COLO829 (cell line): ENCODE measurements at places on chromosomes 11 and 22.

DNA sequence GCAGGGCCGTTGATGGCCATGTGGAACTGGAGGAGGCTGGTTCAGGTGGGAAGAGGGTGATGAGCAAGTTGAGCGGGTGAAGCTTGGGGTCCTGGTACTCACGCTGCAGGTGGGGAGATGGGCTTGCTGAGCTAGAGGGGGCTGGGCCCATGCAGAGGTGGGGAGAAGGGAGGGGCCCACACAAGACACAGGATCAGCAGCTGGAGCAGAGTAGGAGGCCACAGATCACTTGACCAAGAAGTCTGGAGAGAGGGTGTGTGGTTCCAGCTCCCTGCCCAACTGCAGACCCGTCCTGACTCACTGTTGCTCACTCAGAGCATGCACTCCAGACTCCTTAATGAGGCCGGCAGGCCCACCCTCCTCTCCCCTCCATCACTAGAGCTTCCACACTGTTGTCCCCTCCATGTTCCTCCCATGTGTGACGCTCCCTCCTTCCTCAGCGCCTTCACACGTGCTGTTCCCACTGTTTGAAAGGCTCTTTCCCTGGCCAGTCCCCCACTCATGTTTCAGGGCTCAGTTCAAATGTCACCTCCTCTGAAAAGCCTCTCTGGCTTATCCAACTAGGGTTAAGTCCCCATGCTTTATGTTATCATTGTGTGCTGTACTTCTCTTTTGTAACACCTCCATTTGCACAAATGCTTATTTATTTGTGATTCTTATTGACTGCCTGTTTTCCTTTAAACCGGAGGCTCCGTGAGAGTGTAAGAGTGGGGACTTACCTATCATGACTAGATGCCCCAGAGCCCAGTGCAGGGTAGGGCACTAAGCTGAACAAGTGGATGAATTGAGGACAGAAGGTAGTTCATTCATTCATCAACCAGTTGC, 2.3 kb downstream of the CCDC86 start:
- no peak for DNase-seq

- no peak for DNase-seq
Observed at GRCh38 chr11:56706486-56706885, 7.6 kb downstream of the OR9G1 start.

GRCh38 chr22:40193429-40194421, 16.0 kb downstream of the TNRC6B start:
- no peak for DNase-seq

GRCh38 chr11:2549491-2549875, 104.7 kb downstream of the KCNQ1 start:
- DNase-seq = no peak

- no peak for DNase-seq
Observed at GRCh38 chr11:68798221-68798813, 43.4 kb downstream of the CPT1A start.

DNA sequence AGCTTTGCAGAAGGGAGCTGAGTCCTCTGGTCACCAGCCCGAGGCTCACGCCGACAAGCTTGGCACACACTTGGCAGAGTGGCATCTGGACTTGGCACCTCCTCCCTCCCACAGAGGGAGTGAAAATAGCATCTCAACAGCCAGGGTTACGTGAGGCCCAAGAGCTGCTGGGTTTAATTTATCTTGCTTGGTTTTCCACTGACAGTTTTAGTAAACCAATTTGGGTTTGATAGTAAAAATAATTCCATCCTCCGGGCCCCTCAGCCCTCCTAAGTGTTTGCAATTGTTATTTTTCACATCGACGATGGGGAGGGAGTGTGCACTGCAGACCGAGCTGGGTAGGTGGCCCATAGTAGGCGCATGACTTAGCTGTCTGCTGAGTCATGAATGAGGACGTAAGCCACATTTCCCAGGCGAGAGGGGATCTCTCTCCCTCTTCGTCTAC, 107.6 kb upstream of the ASPHD2 start:
- no peak for DNase-seq

DNA sequence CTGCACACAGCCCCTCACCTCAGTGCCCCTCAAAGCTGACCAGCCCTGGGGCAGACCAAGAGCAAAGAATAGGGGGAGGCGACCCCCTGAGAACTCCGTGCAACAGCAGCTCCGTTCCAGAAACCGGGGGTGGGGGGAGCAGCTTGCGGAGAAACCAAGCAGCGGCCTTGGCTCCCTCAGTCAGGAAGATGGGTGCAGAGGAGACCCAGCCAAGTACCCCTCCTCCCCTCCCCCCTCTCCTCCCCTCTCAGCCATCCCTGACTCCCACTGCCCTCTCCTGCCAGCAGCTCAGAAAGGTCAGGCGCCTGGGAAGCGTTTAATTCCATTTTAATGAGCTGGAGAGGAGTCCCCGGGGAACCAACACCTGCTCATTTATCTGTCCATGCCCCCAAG, 78.9 kb downstream of the PDE2A start:
- DNase-seq = no peak

DNA sequence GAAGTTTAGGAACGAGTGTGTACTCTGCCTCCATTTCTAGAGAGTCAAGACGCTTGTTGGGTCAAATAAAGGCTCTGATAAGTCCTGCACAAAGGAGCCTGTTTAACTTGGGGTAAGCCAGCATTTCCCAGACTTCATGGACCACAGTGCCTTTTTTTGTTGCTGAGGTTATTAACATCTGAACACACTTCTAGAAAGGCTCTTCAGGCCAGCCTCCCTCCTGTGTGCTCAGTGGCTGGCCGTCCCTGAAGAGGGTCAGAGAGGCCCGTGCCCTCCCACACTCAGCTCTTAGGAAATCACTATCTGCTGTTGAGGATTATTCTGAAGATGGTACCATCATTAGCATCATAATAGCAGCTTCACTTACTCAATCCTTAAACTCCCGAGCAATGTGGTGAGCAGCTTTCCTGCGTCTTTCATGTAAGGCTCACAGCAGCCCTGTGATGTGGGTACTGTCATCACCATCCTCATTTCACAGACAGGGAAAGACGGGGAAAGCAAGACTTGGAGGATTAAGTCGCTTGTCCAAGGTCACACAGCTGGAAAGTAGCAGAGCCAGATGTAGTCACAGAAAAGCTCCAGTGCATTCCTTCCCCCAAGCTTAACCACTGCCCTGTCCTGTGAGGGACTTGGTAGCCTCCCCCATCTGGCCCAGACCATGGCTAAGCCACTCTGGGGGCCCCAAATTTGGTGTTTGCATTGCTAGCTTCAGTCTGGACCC, 71.3 kb downstream of the TSPAN18 start:
- DNase-seq = no peak

DNA sequence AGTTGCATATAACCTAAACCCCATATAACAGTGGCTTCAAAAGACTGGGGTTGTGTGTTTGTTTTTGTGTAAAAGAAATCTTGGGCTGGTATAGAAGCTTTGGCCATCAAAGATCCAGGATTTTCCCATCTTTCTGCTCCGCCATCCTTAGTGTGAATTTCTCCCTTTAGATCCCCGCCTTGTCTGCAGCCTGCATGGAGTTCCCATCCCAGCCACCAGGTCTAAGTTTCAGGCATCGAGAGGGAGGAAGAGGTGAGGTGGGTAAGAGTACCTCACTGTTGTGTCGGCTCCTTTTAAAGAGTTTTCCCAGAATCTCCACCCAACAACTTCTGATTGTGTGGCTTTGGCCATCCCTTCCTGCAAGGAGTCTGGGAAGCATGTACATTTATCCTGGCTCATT, 195.5 kb upstream of the SORL1-AS1 start:
- DNase-seq = no peak

DNA sequence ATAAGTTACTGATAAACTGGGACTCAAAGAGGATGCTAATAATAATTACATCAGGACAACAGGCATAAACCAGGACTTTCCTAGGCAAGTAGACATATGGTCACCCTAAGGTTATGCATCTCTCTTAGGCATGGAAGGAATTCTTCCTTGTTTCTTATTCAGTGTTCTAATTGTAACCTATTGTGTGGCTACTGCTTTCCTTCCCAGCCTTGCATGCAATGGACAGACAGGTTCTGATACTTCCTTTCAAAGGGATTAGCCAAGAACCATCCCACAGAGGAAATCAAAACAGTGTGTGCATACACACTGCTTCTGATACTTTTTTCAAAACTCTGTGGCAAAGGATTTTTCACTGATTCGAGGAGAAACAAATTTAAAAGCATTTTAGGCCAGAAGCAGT, 48.3 kb downstream of the RRAS2 start:
- DNase-seq = no peak

GRCh38 chr11:126497581-126498122, 142.2 kb downstream of the ST3GAL4 start:
- DNase-seq = no peak
